ENCODE measurements at places on chromosomes 2 and 18.

DNA sequence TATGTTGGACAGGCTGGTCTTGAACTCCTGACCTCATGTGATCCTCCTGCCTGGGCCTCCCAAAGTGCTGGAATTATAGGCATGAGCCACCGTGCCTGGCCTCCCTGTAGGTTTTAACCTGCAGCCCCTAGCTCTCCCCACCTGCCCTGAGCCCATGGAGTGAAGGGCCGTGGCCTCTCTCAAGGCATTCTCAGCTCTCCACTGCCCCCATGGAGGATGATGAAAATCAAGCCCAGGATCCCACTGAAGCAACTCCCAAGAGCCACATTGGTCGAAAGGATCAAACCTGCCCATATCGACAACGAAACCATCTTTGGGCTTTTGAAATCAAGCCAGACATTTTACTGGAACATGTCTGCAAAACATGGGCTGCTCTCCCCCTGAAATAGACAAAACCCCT, 22.4 kb upstream of the CREG2 start:
- DNase-seq: no peak

- no peak for DNase-seq
These were observed 249.4 kb upstream of the LINC00305 start for GRCh38 chr18:64398320-64398719.

GRCh38 chr18:38369772-38370690, 804.4 kb upstream of the CELF4 start:
- DNase-seq: no peak

DNA sequence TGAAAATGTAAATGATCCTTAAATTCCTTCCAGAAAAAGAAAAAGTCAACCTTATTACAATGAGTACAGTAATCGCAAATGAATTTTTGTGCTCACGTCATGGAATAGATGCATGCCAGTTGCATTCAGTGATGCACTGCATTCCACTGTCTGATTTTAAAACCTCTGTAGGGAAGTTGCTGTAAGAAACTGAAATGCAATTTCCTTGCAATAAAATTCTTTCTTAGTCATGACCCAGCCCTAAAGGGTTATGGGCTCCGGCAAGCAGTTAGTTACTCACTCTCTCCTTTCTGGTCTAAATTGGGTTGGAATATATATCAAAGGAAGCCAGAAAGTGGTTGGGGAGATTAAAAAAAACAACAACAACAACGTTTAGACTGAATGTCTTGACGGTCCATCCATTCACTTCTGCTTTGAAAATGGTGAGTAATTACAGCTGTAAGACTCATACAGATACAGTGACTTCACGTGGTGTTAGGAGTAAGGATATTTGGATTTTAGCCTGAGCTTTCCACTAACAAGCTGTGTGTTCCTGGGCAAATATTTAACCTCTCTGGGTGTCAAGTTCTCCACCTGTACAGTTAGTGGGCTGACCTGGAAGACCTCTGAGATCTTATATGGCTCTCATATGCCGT, 8.6 kb upstream of the RND3 start:
- DNase-seq: no peak

DNA sequence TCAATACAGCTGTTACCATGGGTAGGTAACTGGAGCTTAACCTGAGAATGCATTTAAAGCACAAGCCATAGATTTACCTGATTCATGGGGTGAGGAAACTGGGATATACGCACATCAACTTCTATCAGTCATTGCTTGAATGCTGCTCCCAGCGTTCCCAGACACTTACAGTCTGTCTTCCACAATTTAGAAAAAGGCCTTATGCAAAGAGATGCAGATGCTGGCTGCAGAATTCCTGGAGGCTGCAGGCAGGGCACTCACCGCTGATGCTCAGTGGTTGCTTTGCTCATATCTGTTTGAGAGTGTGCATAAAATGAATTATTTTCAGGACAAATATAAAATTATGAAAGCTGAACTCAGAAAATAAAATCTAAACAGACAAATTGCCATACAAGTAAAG, 950.7 kb upstream of the PIK3C3 start:
- no peak for DNase-seq

GRCh38 chr2:240713928-240714746, 22.5 kb downstream of the AQP12A start:
- no peak for DNase-seq
